NCI-H1092 (cell line): ENCODE measurements at places on chromosomes 3 and 15.

DNA sequence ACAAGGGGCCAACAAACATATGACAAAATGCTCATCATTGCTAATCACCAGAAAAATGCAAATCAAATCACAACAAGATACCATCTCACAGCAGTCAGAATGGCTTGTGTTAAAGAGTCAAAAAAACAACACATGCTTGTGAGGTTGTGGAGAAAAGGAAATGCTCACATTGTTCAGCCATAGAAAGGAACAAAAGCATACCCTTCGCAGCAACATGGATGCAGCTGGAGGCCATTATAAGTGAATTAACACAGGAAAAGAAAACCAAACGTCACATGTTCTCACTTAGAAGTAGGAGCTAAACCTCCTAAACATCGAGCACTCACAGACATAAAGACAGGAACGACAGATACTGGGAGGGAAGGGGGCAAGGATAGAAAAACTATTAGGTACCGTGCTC lies 678.4 kb upstream of the GRM7 start:
- DNase-seq: no peak

DNA sequence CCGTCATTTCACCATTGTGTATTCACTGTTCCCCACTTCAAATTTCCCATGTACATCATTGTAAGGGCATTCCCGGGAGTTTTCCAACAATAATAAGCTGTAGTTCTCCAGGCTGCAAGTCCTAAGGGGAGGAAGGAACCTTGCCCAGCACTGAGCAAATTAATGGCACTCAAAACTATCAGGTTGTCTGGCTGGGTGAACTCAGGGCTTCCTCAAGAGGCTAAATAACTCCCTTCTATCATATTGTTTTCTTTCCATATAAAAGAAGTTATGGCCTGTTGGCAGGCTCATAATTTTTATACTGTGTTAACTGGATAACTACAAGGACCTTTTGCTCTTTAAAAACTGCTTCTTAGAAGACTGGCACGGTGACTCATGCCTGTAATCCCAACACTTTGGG lies 71.4 kb downstream of the SEMA6D start:
- DNase-seq: no peak

DNA sequence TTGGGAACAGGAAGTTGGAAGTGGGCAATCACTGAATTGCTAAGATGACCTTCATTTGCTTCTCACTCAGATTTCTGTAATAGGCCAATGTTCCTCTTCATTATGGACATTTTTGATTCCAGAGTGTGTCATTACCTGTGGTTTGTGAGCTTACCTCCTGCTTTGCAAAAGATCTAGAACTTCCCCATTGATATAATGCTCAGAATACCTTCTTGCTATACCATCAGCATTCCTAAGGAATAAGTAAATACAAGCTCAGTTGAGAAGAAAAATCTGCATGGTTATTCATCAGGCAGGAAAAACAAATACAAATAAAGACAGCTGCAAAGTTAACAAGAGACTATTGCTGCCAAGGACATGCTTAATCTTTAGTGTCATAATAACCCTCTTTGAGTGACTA lies 5.6 kb upstream of the RPL14 start:
- no peak for DNase-seq

DNA sequence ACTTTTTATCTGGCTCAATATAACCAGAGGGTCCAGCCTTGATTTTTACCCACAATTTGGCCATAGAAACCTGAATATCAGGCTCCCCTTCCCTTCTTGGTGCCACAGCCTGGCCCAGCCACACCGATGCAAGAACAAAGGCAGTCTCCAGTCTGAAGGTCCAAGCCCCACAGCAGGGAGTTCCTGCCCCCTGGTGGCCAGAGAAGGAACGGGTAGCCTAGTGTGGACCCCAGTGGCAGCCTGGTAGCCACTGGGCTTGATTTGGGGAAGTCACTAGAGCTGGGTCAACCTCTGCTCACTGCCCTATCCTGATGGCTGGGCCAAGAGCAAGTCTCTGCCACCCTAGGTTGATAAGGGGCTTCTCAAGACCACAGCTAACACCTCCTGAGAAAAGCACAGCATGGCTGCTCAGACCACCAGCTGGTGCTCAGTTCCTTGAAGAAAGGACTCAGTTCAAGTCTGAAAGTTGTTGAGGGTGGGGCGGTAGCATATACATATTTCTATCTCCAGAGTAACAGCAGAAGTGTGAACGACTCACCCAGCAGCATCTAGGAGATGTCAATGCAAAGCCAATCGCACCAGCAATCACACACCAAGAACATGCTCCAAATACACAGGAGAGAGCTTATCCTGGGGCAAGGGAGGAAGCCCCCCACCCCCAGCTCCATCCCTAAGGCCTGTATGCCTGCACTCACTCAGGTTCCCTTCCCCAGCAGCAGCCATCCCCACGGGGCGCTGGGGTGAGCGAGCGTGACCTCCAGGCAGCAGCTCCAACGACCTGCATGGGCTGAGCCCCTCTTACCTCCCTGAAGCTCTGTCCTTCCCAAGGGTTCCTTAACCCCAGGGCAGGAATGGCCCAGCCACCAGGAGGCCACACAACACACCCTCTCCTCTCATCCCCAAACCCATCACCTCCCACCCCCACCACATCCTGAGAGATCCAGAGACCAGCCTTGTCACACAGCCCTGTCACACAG lies 7.6 kb downstream of the PFKFB4 start:
- DNase-seq: peak; percentile 58

DNA sequence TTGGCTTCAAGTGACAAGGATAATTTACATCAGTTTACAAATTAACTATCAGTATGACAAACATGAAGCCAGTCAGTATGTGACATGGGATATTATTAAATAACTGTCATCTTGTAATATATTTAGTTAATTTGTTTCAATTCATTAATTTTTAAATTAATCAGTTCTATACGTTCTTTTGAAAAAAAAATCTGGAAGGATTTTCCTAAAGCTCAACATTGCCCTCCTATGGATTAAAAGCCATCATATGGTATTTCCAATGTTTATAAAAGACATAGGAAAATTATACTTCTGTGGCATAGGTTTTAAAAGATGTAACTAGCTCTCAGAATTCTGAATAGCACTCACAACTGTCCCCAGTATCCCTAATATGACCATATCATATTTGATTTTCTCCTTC lies 134.4 kb downstream of the PLOD2 start:
- DNase-seq: no peak
